Activated CD8-positive, alpha-beta memory T cell treated with anti-CD3 and anti-CD28 coated beads for 1 hour (primary cell): ENCODE measurements at places on chromosomes 3 and 15.

DNA sequence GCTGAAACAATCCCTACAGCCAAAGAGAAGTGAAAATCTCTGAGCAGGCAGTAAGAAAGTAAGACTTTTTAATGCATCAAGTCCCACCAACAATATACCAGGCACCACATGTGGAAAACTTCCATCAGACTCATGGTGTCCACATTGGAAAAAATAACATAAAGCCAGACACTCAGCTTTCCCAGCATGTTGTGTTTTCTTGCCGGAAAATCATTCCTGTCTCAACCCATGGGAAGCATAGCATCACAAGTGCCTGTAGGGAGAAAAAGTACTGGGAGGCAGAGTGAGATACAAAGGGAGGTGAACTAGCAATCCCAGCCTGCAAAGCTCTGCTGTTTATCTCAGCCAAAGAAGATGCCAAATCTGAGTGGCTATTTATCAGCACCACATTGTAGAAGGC, 868.9 kb downstream of the SI start:
- no peak for DNase-seq

- no peak for DNase-seq
Observed at GRCh38 chr15:76368122-76368621, 31.6 kb downstream of the ISL2 start.

- no peak for DNase-seq
Observed at GRCh38 chr3:144516589-144516988, 545.0 kb downstream of the DIPK2A start.

GRCh38 chr15:69499521-69500211, 47.0 kb downstream of the RPLP1 start:
- no peak for DNase-seq

- DNase-seq: peak; percentile 17
Observed at GRCh38 chr15:52567871-52568600, 794 bp downstream of the ARPP19 start.

DNA sequence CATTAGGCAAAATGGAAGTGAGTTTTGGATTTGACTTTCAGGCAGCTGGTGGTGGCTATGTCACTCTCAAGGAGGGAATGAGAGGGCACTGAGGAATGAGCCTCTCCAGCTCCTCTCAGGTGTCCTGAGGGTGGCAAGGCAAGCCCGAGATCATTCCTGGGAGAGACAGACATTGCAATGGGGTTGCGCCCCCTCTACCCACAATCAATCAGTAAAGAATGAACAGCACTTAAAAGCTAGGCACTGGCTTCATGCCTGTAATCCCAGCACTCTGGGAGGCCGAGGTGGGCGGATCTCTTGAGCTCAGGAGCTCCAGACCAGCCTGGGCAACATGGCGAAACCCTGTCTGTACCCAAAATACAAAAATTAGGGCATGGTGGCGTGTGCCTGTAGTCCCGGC, 14.1 kb upstream of the SHF start:
- DNase-seq: no peak

DNA sequence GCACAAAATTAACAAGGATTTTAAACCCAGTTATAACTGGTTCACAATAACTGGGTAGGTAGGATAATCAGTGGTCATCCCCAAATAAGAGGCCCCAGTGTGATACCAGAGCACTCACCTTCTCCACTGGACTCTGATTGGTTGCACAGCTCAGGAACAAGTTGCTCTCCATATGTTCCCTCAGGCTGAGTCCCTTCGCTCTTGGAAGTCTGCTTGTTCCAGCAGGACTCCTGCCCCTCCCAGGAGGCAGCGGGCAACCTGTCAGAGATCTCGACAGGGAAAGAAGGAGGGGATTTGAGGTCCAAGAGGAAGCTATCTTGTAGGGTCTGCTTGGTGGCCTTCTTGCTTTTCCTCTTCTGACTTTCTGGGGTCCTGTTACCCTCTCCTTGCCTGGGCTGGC, 51.6 kb upstream of the HEG1 start:
- DNase-seq: no peak

DNA sequence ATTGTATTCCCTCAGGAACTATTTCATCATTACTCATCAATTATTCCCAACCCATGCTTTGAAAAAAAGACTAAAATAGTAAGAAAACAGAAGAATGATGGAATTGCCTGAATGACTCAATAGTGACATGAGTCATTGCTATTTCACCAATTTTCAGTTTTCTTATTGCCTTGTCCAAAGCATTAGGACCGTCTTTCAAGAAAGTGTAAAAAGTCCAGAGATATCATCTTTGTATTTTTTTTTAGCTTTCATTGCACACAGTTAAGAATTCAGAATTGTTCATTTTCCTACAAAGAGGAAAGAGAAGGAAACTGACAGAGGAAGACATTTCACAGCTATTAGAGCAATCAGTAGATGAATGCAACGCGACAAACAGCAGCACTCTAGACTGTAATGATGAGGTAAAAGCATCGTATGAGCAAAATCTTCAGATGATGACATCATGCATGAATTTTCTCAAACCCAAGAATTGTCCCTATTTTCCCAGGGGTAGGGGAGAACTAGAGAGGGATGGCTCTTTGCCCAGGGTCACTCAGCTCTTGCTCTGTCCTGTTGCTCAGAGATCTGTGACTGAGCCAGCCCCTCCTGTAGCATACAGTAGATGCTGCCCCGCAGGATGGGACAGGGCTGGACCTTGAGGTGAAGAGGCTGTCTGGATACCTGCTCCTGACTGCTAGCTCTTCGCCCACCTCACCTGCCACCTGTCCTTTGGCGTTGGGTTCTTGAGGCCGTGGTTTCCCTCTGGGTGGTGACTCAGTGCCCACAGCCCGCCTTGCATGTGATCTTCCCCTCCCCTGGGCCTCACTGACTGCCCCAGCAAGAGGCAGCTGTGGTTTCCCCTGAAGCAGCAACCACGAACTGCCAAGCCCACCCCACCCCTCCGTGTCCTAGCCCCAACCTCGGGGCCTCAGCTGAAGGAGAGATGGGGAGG, 84.8 kb downstream of the PPCDC start:
- DNase-seq: peak; percentile 14
